ENCODE measurements at places on chromosomes 3 and 15. TPM values are rescaled to one million over a fixed set of nuclear protein-coding genes. Genes with fewer than 3 reads are reported as not detected.

Gene CXCR6
- 18.0 TPM for total RNA-seq

Gene RPP25
- total RNA-seq: 6.4 TPM

- H3K4me1 ChIP-seq: peaks cover 43% of the 10 kb centered on the region
- no peaks in the 10 kb centered on the region for H3K27me3 ChIP-seq
- peaks cover 33% of the 10 kb centered on the region for H3K36me3 ChIP-seq
- H3K4me3 ChIP-seq: no peak overlapping the region
- H3K27ac ChIP-seq: no peak overlapping the region
- no peak for DNase-seq
Measured at GRCh38 chr3:15265655-15266509, 59.8 kb downstream of the CAPN7 start.

DNA sequence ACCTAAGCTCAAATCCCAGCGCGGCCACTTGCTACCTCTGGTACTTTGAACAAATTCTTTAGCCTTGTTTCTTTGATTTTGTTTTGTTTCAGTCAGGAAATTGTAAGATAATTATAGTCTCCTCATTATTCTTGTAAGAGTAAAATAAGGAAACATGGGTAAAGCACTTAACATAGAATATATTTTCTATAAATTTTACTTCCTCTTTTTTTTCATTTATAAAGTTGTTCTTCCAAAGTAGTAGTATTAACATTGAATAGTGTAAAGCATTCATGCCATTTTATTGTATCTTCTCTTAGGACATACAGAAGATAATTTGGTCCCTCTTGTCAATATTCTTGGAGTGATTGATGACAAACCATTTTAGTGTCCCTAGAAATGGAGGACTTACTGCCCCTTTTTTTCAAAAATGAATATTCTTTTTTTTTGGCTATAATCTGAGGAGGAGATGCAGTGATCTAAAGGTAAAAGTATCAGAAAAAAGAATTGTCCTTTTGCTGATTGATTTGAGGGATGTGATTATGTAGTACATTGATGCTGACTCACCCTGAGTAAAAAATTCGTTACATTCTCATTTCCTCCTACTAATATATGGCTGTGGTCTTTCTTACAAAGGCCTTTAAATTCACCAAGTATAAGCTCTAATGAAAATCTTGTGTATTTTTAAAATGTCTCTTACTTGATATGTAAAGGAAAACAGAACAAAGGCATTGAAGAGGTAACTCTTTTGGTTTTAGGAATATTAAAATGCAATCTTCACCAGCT, 51.0 kb downstream of the ALCAM start:
- H3K4me3 ChIP-seq: no peak overlapping the region
- no peaks in the 10 kb centered on the region for H3K27me3 ChIP-seq
- H3K36me3 ChIP-seq: no peaks in the 10 kb centered on the region
- H3K4me1 ChIP-seq: no peaks in the 10 kb centered on the region
- no peak for DNase-seq
- H3K27ac ChIP-seq: no peak overlapping the region

DNA sequence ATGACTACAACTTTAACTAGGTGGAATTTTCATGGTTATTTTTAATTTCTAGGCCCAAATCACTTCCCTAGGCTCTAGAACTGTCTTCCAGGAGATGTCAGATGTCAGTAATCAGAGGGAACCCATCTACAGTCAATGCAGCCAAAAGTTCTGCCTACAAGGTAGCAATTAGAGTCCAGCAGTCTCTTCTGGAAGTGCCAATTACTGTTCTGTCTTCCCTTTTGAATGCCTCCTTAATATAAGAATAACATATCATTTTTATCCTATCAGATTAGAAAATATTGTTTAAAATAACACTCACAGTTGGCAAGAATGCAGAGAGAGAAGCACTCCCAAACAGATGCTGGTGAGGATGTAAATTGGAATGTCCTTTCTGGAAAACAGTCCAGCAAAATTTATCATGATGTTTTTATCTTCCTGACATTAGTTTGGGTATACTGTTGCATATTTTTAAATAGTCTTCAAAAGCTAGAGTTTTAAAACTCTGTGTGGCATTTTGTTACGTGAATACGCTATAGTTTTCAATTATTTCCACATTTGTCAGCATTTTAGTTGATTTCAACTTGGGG, 543.7 kb downstream of the FHIT start:
- DNase-seq: no peak
- H3K27me3 ChIP-seq: no peaks in the 10 kb centered on the region
- H3K4me1 ChIP-seq: no peaks in the 10 kb centered on the region
- H3K4me3 ChIP-seq: no peak overlapping the region
- no peaks in the 10 kb centered on the region for H3K36me3 ChIP-seq
- no peak overlapping the region for H3K27ac ChIP-seq
